ENCODE measurements at places on chromosomes 4 and X.

- no peak for DNase-seq
Observed at GRCh38 chrX:48616576-48616975, 19.3 kb downstream of the WDR13 start.

GRCh38 chr4:168923526-168924194, 86.4 kb downstream of the CBR4 start:
- DNase-seq: no peak

GRCh38 chr4:42277291-42277690, 120.0 kb upstream of the SHISA3 start:
- DNase-seq: no peak

DNA sequence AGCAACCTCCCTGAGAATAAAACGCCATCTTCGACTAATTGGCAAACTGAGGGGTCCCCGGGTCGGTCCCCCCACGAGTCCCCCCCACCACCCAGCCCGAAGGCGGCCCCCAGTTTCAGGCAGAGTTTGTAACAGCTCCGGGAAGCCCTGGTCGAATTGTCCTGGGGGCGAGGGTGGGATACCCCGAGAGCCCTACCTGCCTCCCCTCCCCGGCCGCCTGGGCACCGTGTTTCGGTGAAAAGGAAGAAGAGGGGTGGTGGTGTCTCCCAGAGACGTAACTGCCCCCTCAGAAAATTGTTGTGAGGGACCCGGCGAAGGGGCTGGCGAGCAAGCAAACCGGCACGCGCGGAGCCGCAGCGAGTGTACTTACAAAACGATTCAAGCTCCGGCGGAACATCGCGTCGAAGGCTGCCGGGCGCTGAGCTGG, 1.2 kb downstream of the ATP11C start:
- no peak for DNase-seq

DNA sequence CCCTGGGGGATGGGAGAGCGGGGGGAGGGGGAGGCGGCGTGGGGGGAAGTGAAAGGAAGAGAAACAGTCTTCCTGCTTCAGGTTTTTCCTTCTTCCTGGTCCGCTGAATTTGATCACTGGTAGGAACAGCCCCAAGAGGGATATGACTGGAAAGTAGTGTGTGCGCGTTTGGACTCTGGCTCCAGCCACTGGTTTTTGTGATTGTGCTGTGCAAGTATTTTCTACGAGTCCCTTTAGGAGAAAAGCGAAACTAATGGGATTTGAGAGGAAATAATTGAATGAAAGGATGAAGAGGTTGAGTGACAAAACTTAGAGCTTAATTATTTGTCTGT, 836 bp downstream of the PRRG1 start:
- DNase-seq: no peak

DNA sequence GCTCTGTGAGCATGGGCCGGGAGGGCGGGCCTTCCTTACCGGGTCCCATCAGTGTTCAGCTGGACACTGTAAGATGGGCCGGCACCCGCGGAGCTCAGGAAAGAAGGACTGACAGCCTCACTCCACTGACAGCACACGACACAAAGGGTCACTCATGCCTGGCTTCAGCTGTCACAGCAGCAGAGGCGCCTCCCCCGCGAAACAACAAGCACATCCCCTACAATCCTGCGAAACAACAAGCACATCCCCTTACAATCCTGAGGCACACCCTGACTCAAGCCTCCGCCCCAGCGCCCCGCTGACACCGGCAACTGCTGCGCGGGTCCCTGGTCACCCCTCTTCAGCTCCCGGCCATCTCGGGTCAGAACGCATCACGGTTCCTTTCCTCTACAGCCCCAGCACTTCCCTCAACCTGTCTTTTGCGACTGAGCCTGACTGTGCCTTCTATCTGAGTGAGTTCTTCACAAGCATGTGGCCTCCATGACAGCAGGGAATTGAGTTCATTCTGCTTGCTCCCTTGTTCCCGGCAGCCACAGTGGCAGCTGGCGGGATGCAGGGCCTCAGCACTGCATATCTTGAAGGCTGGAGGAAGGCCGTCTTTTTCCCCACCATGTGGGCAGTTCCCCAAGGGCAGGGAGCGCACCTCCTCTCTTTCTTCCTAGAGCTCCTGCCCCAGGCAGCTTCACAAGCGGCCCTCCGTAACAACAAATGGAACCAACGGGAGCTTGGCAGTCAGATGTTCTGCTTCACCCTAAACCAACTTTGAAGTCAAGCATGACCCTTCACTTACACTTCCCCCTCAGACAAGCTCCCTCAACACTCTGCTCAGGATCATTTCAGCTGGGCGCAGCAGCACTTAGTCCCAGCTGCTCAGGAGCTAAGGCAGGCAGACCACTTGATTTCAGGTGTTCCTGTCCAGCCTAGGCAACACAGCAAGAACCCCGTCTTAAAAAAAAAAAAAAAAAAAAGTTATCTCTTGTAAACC, 39.6 kb downstream of the SCD5 start:
- no peak for DNase-seq

GRCh38 chrX:72313707-72314641, 8.3 kb upstream of the CITED1 start:
- DNase-seq: no peak

- DNase-seq: no peak
Observed at GRCh38 chr4:31059753-31060522, 339.8 kb downstream of the PCDH7 start.

GRCh38 chr4:122224348-122224747, 72.2 kb downstream of the BLTP1 start:
- DNase-seq: no peak

- DNase-seq: no peak
Observed at GRCh38 chr4:147589586-147589985, 27.6 kb upstream of the TMEM184C start.

DNA sequence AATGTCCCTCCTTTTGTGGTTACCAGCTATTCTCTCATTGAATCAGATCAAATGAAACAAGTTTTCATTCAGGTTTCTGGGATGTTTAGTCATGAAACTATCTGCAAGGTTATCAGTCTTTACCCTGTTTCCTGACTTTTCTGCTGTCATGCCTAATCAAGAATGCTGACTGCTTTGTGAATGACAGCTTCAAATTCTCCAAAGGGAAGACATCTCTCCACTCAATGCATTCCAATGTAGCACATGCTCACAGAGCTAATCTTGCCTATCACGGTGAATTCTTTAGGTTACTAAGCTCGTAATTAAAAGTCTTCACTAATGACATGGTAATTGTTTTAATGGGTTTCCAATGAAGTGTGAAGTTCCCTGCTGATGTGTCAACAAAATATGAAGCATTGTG, 1068.5 kb downstream of the PCDH7 start:
- DNase-seq: no peak

DNA sequence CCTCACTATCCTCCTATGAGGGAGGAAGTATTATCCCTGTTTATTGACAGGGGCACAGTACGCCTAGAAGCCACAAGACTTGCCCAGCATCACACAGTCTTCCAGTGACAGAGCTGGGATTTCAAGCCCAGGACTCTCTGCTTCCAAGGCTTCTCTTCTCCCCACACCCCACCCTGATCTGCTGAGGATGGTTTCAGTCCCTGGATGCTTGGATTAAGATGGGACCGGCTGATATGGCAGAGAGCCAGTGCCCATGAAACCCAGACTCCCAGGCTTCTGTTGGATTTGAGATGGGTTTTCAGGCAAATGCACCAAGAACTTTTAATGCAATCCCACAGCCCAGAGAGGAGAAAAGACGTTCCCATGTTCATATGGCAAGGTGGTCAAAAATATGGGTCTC, 23.2 kb downstream of the EFNB1 start:
- no peak for DNase-seq

DNA sequence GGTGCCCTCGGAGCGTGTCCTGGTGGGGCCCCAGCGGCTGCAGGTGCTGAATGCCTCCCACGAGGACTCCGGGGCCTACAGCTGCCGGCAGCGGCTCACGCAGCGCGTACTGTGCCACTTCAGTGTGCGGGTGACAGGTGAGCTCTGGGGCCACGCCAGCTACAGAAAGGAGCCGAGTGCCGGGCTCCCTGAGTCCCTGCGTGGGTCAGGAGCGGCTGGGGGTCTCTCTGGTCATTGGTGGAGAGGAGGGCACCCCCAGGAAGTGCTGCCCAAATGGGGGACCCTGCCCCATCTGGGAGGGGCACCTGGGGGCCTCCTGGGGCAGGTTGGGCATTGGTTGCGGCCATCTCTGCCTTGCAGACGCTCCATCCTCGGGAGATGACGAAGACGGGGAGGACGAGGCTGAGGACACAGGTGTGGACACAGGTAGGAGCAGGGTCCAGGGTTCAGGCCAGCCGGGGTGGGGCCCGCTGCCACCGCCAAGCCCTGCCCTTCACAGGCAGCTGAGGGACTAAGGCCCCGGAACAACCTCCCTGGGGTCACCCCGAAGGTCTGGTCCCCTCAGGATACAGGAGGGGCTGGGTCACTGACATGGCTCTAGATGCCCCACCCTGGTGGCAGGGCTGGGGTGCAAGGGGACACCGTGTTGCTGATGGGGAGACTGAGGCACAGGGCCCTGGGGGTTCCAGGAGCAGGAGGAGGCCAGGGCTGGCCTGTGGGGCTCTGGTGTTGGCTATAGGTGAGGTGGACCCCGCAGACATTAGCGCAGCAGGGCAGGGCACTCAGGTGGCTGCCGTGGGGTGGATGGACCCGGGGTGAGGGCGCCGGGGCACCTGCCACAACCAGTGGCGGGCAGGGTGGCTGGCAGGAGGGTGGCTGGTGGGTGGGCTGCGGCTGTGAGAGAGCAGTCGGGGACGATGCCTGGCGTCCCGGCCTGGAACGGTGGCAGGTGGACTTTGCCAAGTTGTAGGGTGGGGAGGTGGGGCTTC, 6.6 kb downstream of the FGFR3 start:
- no peak for DNase-seq

DNA sequence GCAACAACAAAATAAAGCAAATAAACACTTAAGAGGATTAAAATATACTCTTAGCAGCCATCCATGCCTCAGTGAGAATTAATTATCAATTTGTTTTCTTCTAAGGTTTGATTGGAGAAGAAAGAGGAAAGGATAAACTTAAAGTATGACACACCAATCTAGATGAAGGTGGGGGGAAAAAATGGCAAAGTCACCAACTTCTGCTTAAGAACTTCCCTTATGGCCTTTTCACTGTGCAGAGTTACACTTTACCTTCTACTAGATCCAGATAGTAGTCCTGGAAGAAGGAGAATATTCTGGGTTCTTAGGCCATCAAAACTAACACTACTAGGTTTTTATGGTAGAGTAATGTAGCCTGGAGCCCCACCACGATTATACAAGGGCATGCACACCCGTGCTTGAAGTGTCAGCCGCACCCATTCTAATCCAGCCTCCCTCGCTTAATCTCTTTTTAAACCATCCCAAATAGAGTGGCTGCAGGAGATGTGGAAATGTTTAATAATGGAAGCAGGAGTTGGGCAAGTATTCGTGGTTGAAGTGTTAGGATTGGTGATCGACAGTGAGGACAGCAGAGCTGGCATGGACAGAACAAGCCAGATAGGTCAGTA, 14.1 kb downstream of the ENPEP start:
- no peak for DNase-seq

DNA sequence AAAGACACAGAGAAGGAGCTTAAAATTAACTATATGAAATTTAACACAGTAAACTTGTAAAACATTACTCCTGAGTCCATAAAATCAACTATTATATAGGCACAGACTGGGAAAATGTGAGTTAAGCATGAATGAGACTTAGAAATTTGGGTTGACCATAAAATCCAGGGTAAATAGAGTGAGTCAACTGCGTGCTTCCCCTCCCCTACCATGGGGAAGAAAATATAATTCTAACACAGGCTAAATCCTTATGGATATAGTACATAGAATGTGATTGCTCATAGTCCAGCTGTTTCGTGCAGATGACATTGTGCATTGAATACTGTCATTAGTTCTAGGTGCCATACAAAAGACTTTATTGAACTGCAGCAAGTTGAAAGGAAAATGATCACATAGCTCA, 42.2 kb downstream of the KLHL5 start:
- DNase-seq: no peak

DNA sequence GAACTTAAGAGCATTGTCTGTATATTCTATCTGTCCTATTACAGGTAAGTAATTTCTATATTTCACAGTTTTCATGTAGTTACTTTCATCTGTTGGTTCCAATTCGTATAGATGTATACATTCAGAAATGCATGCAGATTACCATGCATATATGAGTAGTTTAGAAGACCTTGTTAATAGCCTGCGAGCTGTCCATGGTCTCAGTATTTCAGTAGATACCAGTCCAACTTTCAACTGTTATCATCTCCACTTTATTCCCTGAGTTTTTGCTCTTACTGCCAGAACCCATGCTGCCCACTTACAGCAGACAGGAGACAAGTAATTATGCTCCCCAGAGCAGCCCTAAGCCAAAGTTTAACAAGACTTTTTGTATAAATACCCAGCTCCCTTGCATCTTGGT, 37.7 kb downstream of the VEGFC start:
- DNase-seq: no peak

Data from coronary artery (tissue), 2 donors.